ENCODE measurements at places on chromosomes 3 and 15.

GRCh38 chr3:128949158-128949557 is 44.7 kb downstream of the CFAP92 start:
- DNase-seq = no peak

DNA sequence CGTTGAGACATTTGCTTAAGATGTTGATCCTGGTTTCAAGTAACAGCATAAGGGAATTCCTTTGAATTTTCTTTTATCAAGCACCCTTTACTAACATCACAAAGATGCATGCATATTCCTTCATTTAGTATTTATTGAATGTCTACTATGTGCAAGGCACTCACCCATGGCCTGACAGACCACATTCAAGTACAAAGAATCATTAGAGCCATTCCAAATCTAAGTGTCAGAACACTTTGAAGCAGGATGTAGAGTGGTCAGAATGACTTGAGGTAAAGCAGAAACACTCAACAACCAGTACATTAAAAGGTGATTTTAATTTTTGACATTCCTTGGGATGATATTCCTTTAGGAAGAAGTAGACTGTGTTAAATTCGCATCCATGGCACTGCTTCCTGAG is 6.0 kb upstream of the WDR5B start:
- DNase-seq = no peak

DNA sequence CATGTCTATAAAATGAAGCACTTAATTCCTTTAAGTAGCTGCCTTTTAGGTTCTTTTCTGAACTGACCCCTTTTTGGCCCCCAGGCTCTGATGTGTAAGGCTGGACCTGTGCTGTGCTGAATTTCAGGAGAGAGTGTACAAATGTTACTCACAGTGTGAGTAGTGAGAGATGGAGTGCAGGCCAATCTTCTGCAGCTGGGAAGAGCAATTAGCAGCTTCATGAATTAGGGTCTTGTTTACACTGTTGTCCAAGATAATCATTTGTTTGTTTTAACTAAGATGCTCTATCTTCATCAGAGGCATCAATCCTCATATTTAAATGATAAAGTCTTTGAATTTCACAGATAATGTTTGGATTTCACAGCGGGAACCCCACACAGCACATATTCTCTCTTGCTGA is 19.4 kb downstream of the ARPP21 start:
- no peak for DNase-seq

- no peak for DNase-seq
Measured at GRCh38 chr15:61196156-61196555, 32.9 kb downstream of the RORA start.

DNA sequence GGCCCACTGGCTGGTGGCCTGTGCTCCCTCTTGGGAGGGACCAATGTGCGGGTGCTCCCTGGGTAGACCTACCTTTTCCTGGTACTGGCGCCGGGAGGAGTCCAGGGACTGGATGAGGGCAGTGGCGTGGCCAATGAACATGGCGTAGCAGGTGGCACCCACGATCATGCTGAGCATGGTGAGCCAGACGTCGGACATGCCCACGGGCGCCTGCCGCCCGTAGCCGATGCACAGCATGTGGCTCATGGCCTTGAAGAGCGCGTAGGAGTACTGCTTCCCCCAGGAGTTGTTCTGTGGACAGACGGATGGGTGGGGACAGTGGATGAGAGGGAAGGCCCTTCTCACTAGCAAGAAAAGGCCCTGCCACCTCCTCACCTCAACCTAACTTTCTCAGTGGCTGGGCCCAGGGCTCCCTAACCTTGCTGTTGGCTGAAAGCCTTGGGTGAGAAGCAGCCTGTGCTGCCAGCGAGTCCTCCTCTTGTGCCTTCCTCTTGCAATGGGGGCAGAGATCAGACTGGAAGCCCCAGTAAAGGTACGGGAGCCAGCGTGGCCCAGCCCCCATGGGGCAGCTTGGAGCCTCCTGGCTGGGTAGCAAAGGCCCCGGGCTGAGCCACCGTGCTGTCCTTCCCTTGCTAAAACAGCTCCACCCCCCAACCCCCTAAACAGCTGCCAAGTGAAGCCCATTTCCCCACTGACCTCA is 39.1 kb downstream of the HCN4 start:
- no peak for DNase-seq

- no peak for DNase-seq
Measured at GRCh38 chr3:99638167-99638948, at the start of gene COL8A1. Gene COL8A1 (plus strand): TSS chr3:99638594. CDS start chr3:99790683, 152,089 bp downstream.

DNA sequence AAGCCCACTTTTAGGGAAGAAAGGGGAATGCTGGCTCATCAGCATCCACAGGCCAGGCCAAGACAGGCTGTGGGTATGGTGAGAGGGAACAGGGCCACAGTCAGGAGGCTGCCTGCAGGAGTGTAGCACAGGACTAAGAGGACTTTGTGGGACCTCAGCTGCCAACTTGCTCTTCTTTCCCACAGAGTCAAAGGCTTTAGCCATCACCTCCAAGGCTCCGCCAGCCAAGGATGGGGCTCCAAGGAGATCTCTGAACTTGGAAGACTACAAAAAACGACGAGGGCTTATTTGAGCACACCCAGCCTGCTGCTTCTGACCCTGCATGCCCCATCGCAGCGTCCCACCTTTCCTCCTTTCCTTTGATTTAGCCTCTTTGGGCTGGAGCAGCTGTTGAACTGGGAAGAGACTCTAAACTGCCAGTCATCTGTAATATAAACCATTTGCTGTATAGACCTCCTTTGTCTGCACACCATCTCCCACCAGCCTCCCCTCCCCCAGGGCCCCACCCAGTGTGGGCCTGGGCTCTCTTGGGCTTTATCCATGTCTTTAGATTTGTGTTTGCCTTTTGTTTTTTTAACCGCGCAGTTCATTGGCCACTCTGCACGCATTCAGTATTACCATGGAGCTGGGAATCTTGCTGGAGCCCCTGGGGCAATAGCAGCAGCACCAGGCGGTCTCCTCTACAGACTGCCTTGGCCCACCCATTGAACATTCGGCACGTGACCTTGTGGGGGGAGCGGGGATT is 13.1 kb upstream of the ITPKA start:
- no peak for DNase-seq

- DNase-seq = no peak
Measured at GRCh38 chr15:78061963-78062427, 15.5 kb downstream of the TBC1D2B start.

DNA sequence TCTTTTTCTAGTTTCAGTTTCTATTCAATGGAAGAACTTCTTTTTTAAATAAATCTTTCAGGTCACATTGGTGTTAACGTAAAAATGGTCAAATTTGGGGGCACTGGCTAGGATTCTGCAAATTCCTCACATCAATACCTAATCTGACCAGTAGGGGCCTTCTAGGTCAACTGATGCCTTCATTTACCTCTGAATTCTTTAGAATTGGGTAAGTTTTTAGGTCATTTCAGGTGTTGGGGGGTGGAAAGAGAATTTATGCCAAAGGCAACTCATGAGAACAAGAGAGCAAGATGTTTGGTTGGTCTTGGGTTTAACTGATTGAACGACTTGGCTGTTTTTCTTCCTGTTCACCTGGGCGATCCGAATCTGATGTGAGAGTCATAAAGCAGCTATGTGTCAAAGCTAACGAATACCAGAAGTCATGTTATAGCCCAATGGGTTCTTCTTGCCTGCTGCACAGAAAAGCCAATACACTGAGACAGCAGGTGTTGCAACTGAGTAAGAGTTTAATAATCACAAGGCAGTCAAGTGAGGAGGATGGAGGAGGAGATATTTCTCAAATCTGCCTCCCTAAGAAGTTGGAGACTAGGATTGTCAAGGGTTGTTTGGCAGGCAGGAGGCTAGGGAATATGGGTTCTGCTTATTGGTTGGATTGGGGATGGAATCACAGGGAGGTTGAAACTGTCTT is 15.3 kb downstream of the LRRC49 start:
- DNase-seq = no peak

DNA sequence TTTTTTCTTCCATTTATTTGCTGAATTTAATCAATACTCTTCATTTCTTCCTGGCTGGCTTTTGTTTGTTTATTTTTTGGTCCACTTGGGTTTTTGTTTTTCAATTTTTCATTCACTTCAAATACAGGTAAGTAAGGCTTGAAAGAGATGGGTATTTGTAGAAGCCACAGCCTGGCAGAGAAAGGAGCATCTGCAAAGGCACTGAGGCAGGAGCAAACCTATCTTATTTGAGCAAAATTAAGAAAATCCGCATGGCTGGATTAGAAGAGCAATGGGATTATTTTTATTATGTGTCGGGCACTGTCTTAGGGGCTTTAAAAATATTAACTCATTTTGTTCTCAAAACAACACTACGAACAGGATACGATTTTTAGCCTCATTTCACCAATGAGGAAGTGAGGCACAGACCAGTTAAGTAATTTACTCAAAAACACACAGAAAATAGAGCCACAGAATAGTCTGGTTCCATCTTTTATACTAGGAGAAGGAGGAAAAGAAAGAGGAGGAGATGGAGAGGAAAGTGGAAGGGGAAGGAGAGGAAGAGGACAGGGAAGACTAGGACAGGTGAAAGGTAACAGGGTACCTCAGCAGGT is 35.1 kb upstream of the CCDC80 start:
- no peak for DNase-seq

- DNase-seq = no peak
Measured at GRCh38 chr3:175404027-175404426, 544.9 kb downstream of the NAALADL2 start.

Measured in effector memory CD4-positive, alpha-beta T cell (primary cell).